ENCODE measurements at places on chromosomes 13 and 19.

GRCh38 chr13:41541142-41541938, 84.0 kb downstream of the RGCC start:
- DNase-seq, result no peak

GRCh38 chr13:66586489-66586888, 643.6 kb downstream of the PCDH9 start:
- DNase-seq, result no peak

- no peak for DNase-seq
Measured at GRCh38 chr19:56372281-56372680, 21.1 kb downstream of the ZNF582 start.

DNA sequence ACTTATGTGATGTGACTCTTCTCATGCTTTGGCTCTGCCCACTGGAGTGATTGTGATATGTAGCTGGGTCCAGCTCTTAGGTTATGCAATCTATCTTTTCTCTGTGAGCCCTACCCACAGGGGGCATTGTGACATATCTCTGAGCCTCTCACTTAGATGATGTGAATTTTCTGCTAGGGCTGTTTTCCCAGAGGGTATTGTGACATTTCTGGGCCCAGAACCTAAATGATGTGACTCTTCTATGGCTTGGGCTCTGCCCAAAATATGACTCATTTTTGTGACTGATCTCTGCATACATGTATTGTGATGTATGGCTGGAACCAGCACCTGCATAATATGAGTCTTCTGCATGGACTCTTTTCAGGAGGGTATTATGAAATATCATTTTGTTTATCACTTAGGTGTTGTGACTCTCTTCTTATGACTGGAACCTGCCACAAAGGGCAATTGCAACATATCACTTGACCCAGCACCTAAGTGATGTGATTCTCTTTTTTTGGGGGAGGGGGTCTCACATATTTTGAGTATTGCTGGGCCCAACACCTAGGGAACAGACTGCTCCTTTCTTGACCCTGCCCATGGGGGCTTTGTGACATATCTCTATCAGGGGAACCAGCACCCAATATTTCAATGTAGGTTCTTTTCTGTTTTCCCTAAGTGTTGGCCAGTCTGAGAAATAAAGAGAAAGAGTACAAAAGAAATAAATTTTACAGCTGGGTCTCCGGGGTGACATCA, 12.1 kb upstream of the ZNF254 start:
- DNase-seq, result no peak

- no peak for DNase-seq
Measured at GRCh38 chr13:35723821-35724220, 247.3 kb upstream of the MAB21L1 start.

All from SHP77 treated with DMSO at 0.1 percent for 48 hours (cell line).